ENCODE measurements at places on chromosomes 7 and 10.

- DNase-seq = no peak
Observed at GRCh38 chr7:81183326-81183725, 264.5 kb upstream of the SEMA3C start.

GRCh38 chr10:67036808-67037207 lies 111.0 kb downstream of the LRRTM3 start:
- DNase-seq = no peak

GRCh38 chr10:53045315-53045714 lies 272.7 kb upstream of the MBL2 start:
- no peak for DNase-seq

DNA sequence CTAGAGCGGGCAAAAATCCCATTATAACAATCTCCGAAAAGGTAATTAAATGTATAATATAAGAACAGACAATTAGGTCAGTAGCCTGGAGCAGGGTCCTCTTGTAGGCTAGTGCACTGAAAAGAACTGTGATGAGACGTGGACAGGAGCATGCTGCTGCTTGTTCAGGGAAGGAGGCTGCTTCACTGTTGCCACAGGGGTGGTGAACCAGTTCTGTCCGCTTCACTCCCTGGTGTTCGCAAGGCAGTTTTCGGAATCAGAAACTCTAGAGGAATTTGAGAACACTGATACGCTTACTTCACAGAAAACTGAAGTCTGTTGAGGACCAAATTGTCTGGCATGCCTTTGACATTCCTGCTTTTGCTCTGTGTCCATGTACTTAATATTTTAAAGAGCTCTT lies 17.4 kb downstream of the ZNRF2 start:
- no peak for DNase-seq

GRCh38 chr7:101996131-101996691 lies 178.8 kb downstream of the CUX1 start:
- DNase-seq = no peak

DNA sequence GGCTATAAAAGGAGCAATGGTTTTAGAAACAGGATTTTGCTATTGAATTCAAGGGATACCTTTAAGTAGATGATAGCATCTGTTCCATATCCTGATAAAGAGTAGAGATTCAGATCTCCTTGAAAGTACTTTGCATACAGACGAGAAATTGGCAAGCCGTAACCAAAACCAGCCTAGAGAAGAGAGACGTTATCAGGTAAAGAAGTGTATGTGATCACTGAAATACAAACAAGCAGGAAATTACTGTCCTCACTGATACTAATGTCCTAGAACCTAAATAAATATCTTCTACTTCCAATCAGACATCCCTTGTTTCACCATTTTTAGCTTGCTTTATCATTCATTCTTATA lies 9.4 kb downstream of the PDK4 start:
- DNase-seq = no peak

DNA sequence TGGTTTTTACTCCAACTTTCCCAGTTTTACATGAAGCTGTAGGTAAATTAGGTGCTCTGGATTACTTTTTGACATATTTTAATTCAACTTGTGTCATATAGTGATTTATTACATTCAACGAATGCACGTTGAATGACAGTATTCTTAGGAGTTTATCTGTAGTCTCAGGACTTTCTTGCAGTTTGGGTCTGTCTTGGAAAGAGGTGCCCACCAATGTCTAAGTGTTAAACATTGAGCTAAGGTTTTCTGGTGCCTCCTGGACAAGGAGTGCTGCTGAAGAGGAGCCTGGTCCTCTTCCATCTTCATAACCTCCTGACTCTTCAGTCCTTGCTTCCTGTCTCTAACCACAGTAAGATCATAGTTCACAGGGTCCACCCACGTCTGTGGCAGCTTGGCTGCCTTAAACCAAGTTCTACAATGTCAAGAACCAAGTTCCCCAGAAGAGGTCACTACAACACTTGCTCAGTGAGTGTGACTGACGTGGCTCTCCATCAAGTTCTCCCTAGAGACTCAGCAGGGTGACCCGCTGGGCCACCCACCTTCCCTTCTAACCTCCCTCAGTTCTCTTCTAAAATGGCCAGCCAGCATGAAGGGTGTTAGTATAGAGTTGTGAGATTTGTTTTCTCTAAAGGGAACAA lies 6.1 kb downstream of the NPY start:
- peak; percentile 20 for DNase-seq

- no peak for DNase-seq
Observed at GRCh38 chr10:17708821-17709220, 43.2 kb upstream of the TMEM236 start.

Data from effector memory CD8-positive, alpha-beta T cell (primary cell).